ENCODE measurements at places on chromosomes 6 and 20. TPM values are rescaled to one million over a fixed set of nuclear protein-coding genes. Genes with fewer than 3 reads are reported as not detected.

Gene EMILIN3
- 0.05 TPM for total RNA-seq

Gene BANF2
- total RNA-seq = not detected

Gene NTSR1
- 0.15 TPM for total RNA-seq

Gene SYNCRIP
- 88.4 TPM for total RNA-seq

Gene OR2H1
- not detected for total RNA-seq

Gene ADTRP
- total RNA-seq = 1.6 TPM

Gene FNDC1
- not detected for total RNA-seq

Gene VNN1
- 0.69 TPM for total RNA-seq

Gene MEI4
- not detected for total RNA-seq

Gene NR2E1
- total RNA-seq = not detected

Gene RFX6
- total RNA-seq = not detected

Gene SLCO4A1
- total RNA-seq = 10.4 TPM

Gene TREML2
- not detected for total RNA-seq

Gene PPARD
- 6.4 TPM for total RNA-seq

Gene RIMS1
- total RNA-seq = 0.13 TPM

All from mammary microvascular endothelial cell (primary cell).